ENCODE measurements at places on chromosomes 3 and 15.

- DNase-seq: peak; percentile 20
These were observed 157.3 kb upstream of the UBE2E1 start for GRCh38 chr3:23648326-23648995.

- no peak for DNase-seq
These were observed 28.7 kb upstream of the ALPK3 start for GRCh38 chr15:84788500-84788899.

- DNase-seq: no peak
These were observed 423.6 kb upstream of the MDFIC2 start for GRCh38 chr3:70736009-70736408.

- no peak for DNase-seq
These were observed 4.5 kb downstream of the RPL22L1 start for GRCh38 chr3:170865209-170866094.

- no peak for DNase-seq
These were observed 220.0 kb upstream of the ARHGEF26 start for GRCh38 chr3:153901152-153901551.

GRCh38 chr3:54131890-54132289, 9.5 kb downstream of the CACNA2D3 start:
- DNase-seq: no peak

DNA sequence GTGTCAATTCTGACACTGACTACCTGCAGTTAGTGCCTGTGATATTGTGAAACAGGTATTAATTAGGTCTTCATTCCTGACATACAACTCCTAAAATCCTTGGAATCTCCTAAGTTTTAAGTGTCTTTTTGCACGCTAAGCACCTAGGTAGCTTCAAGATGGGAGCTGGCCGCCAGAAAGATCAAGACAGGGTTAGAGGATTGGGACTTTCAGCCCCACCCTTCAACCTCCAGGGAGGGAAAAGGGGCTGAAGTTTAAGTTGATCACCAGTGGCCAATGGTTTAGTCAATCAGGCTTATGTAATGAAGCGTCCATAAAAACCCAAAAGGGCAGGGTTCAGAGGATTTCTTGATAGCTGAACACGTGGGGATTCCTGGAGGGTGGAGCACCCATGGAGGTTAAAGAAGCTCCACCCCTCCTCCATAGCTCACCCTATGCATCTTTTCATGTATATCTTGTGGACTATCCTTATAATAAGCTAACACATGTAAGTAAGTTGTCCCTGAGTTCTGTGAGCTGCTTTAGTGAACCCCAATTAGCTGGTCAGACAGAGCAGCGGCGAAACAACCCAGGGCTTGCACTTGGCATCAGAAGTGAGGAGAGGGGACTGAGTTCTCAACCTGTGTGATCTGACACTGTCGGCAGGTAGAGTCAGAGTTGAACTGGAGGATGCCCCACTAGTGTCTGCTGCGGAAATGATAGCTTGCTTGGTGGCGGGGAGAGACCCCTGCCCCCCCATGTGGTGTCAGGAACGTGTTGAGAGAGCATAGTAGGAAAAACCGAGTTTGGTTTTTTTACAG, 12.8 kb upstream of the SRP14 start:
- DNase-seq: no peak

- DNase-seq: no peak
These were observed 337.3 kb downstream of the LPP start for GRCh38 chr3:188491276-188491687.

DNA sequence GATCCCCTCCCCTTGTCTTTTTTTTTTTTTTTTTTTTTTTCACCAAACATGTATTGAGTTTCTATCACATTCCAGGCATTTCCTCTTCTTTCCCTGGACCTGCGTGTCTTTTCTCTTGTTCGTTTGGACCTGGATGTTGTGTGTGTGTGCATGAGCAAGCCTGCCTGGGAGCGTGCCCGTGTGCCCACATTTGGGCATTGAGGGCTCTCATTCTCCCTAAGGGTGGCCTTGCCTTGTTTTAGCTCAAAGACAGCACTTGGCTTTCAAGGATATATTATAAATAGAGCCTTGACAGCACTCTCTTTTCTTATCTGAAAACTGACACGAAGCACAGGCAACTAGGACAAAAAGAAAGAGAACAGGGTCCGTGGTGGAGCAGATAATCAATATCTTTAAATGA, 39.0 kb upstream of the SLC25A26 start:
- no peak for DNase-seq

DNA sequence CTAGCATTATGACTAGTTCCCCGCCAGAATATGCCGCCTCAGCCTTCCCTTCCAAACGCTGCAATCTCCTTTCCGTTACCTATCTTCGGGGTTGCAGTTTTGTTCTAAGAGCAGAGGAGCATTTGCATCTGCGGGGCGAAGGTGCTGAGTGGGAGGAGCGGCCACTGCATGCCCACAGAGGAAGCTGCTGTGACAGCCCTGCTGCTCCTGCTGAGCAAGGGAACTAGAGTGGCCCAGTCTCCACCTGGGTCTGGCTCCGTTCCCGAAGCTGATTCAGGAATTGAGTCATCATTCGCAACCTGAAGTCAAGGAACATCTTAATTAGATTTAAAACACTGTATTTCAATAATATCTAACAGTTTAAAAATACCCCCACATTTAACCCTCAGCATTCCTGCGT, 98.2 kb upstream of the TJP1 start:
- no peak for DNase-seq

GRCh38 chr3:185552358-185552877, at the start of gene LIPH:
Gene LIPH, minus strand, starts transcription at chr3:185552588. Its CDS starts 117 bp downstream, at chr3:185552471.
- DNase-seq: no peak

All from common myeloid progenitor, CD34-positive (primary cell).